Upper lobe of right lung (tissue), 1 donor: ENCODE measurements at places on chromosomes 12 and 14. TPM values are rescaled to one million over a fixed set of nuclear protein-coding genes. Genes with fewer than 3 reads are reported as not detected.

- no peaks in the 10 kb centered on the region for H3K27me3 ChIP-seq
- no peak overlapping the region for H3K27ac ChIP-seq
- H3K4me1 ChIP-seq: no peaks in the 10 kb centered on the region
- no peak overlapping the region for H3K4me3 ChIP-seq
- no peak for DNase-seq
These were observed 28.0 kb upstream of the GARIN6 start for GRCh38 chr12:99619389-99620158.

GRCh38 chr12:58069268-58069963, 128.0 kb downstream of the ATP23 start:
- no peak for DNase-seq
- no peaks in the 10 kb centered on the region for H3K4me1 ChIP-seq
- H3K27me3 ChIP-seq: no peaks in the 10 kb centered on the region
- no peaks in the 10 kb centered on the region for H3K36me3 ChIP-seq
- H3K4me3 ChIP-seq: no peak overlapping the region

DNA sequence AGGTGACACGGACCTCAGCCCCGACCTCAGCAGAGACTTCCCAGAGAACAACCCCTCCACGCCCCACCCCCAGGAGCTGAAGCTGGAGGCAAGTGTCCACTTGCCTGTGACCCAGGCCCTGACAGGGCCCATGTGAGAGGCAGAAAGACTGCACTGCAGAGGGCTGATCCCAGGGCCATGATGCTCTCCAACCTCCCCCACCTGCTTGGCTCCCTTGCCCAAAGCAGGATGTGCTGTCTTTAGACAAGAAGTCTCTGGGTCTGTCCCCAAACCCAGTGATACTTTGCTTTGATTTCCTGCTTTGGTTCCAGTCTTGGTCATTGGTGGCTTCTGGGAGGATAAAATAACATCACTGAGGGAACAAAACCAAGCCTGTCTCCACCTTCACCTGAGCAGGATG, 59.4 kb downstream of the BCL11B start:
- H3K27me3 ChIP-seq: no peaks in the 10 kb centered on the region
- H3K4me3 ChIP-seq: no peak overlapping the region
- no peak for DNase-seq
- no peaks in the 10 kb centered on the region for H3K4me1 ChIP-seq
- H3K36me3 ChIP-seq: no peaks in the 10 kb centered on the region

The DPPA3 gene
- not detected for total RNA-seq

GRCh38 chr14:101464984-101465794, 96.1 kb upstream of the DIO3 start:
- H3K4me1 ChIP-seq: no peaks in the 10 kb centered on the region
- peaks cover 21% of the 10 kb centered on the region for H3K27me3 ChIP-seq
- DNase-seq: no peak
- H3K27ac ChIP-seq: no peak overlapping the region

DNA sequence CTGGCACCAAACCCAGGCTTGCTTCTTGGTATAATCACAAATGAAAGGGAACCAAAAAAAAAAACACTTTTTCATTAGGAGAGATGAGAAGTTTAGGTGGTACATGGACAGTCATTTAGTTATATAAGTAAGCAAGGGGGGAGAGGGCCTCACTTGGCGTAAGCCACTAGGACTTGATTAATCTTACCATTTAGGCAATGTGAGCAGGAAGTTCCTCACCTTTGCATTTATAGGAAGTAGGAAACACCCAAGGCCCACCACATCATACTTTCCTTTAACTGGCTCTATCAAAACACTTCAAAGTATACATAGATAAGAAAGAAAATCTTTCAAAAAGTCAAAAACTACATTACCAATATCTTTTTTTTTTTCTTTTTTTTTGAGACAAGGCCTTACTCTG, 6.7 kb upstream of the RPS6KA5 start:
- no peaks in the 10 kb centered on the region for H3K27me3 ChIP-seq
- H3K4me3 ChIP-seq: no peak overlapping the region
- peaks cover 6% of the 10 kb centered on the region for H3K4me1 ChIP-seq
- H3K36me3 ChIP-seq: no peaks in the 10 kb centered on the region
- DNase-seq: no peak

- H3K27ac ChIP-seq: no peak overlapping the region
- H3K4me1 ChIP-seq: peaks cover 9% of the 10 kb centered on the region
- H3K36me3 ChIP-seq: no peaks in the 10 kb centered on the region
- H3K4me3 ChIP-seq: no peak overlapping the region
These were observed 9.9 kb downstream of the ETNK1 start for GRCh38 chr12:22634883-22635282.

The RHOJ gene
- total RNA-seq: 38.6 TPM

DNA sequence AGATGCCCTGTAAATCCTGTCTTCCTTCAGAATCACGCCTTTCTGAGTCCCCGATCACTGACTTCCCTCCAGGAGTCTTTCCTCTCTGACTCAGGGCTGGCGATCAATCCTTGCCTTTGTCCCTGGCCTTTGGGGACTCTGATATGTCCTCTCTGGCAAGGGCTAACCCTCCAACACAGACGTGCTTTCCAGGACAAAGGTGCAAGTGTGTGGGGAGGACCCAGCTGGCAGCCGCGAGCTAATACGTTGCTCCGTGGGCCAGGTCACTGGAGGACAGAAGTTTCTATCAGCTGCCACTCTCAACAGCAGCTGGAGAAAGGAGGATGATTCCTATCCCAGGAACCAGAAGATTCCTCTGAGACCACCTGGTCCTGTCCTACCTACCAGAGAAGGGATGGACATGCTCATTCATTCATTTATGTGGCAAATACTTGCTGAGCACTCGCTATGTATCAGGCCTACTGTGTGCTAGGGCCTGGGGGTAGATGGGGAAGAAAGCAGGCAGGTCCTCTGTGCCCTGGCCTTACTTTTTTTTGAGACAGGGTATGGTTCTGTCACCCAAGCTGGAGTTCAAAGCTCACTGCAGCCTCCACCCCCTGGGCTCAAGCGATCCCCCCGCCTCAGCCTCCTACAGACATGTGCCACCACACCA, 8.5 kb upstream of the SCARB1 start:
- H3K4me3 ChIP-seq: no peak overlapping the region
- no peak overlapping the region for H3K27ac ChIP-seq
- no peaks in the 10 kb centered on the region for H3K36me3 ChIP-seq
- no peaks in the 10 kb centered on the region for H3K27me3 ChIP-seq
- H3K4me1 ChIP-seq: peaks cover 4% of the 10 kb centered on the region

DNA sequence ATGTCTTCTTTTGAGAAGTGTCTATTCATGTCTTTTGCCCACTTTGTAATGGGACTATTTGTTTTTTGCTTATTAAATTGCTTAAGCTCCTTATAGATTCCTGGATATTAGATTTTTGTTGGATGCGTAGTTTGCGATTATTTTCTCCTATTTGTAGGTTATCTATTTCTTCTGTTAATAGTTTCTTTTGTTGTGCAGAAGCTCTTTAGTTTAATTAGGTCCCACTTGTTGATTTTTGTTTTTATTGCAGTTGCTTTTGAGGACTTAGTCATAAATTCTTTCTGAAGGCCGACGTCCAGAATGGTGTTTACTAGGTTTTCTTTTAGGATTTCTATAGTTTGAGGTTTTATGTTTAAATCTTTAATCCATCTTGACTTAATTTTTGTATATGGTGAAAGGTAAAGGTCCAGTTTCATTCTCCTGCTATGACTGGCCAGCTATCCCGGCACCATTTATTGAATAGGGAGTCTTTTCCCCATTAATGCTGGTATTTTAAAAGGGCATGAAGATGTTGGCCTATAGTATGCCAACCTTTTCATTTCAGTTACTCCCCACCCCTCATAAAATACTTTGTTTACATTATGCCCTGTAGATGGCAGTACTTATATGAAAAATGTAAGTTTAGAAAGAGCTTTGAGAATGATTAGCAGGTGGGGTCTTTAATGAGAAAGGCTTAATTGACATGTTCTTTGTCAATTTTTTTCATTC, 62.9 kb upstream of the PSMA6 start:
- H3K4me3 ChIP-seq: no peak overlapping the region
- no peak overlapping the region for H3K27ac ChIP-seq

The RASSF9 gene
- total RNA-seq: 7.9 TPM

DNA sequence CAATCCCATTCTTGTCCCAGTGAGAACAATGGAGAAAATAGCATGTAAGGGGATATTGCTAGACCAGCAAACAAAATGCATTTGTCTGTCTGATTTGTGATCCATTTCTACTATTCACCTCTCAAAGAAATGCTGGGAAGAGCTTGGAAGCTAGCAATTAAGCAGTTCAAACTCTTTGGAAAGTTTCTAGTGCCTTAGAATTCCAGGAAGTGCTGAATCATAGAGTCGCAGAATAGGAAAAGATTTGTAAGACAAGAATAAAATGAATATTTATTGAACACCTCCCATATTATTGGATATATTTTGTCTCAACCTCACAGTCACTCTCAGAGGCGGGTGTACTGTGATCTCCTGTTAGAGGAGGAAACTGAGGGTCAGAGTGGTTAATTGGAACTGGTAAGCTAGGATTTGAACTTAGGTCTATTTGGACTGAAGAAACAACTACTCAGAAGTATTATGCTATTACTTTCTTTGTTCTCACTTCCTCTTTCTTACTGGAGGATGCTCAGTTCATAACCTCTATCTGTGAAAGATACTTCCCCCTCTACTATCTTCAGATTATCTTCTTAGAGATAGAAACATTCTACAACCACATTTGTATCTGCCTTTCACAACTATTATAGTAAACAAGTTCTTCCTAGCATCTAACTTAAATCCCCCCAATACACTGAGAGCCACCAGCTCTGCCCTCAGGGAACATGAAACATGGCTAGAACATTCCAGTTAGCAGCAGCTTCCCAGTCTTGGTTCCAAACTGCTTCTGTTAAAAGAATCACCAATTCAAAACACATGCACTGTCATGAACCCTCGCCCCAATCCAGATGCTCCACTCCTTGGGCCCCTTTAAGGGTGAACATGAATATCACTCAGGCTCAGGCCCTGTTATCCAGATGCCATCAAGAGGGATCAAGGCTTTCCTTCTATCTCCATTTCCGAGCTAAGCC, 64.2 kb downstream of the DRAM1 start:
- H3K27me3 ChIP-seq: no peaks in the 10 kb centered on the region
- no peak overlapping the region for H3K4me3 ChIP-seq
- H3K27ac ChIP-seq: no peak overlapping the region
- H3K4me1 ChIP-seq: peaks cover 8% of the 10 kb centered on the region
- DNase-seq: no peak

DNA sequence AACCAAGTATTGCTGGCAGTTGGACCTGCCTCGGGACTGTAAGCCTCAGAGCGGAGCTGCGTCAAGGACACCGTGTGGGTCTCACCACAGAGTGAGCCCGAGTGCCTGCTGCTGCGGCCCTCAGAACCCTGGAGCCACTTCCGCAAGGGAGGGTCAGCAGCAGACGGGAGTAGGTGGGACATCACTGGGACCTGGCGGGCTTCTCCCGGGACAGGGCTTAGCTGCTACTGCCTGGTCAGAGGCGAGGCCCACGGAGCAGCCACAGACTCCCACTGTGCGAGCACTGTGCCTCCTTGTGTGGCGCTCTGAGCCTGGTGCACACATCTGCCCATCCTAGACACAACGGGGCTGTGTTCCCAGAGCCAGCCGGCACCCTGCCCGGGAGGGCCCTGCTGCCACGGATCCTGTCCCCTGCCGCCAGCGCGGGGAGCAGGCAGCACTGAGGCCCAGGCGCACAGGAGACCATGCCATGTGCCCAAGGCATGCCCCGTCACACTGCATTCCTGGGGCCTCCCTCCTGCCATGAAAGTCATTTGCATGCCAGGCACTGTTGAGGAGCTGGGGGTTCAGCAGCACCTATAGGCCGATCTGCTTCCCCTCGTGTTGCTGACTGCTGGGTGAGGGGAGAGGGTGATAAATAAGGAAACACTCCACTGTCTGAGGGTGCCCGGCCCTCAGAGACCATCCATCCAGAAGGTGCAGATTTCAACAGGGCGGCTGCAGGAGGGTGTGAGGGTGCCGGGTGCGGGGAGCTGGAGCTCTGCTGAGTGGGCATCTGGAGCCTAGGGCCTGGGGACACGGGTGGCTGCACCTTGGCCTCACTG, 10.0 kb downstream of the HIP1R start:
- H3K27me3 ChIP-seq: no peaks in the 10 kb centered on the region
- no peak overlapping the region for H3K27ac ChIP-seq
- peaks cover 16% of the 10 kb centered on the region for H3K4me1 ChIP-seq
- DNase-seq: no peak
- no peaks in the 10 kb centered on the region for H3K36me3 ChIP-seq

The PCED1B gene
- 7.6 TPM for total RNA-seq

The DPF3 gene
- 0.90 TPM for total RNA-seq

GRCh38 chr14:64394977-64395633, 7.0 kb downstream of the MTHFD1 start:
- no peak for DNase-seq
- H3K4me1 ChIP-seq: no peaks in the 10 kb centered on the region
- peaks cover 6% of the 10 kb centered on the region for H3K36me3 ChIP-seq
- no peak overlapping the region for H3K27ac ChIP-seq
- H3K4me3 ChIP-seq: no peak overlapping the region

The SMIM41 gene
- total RNA-seq: 6.1 TPM

DNA sequence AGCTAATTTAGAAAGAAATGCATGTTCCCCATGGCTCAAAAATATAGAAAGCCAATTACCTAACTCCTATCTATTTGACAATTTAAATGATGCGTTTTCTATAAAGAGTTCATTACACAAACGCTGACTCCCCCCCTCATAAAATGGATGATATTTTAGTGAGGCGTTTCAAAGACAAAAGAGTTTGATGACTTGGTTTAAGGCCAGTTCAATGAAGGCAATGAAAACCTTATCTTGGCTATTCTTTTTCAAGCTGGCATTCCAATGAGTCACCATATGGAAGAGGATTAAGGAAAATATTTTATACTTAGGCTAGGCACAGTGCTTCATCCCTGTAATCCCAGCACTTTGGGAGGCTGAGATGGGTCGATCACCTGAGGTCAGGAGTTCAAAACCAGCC, 62.7 kb downstream of the HMGA2 start:
- peaks cover 16% of the 10 kb centered on the region for H3K4me1 ChIP-seq
- H3K27ac ChIP-seq: no peak overlapping the region
- no peak for DNase-seq
- H3K27me3 ChIP-seq: no peaks in the 10 kb centered on the region
- no peaks in the 10 kb centered on the region for H3K36me3 ChIP-seq

GRCh38 chr12:116861320-116861719, 19.9 kb downstream of the HRK start:
- H3K27ac ChIP-seq: no peak overlapping the region
- H3K4me3 ChIP-seq: no peak overlapping the region
- peaks cover 22% of the 10 kb centered on the region for H3K27me3 ChIP-seq

The LYZ gene
- 1,056 TPM for total RNA-seq

DNA sequence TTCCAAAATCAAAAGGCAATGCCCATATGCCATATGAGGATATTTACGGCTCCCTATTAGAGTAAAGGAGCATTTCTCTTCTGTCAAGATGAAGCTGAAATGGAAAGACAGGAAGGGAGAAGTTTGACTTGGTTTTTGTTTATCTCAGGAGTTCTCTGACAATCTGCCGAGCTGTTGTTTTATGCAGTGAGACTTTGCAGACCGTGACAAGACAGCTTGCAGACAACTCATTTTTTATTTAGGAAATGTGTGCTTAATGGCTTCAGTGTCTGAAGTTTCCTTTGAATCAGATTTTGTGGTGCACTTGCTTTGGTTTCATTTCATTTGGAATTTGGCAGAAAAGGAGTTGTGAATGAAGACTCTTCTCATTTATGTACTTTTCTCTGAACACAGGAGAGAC, 145.4 kb downstream of the C12orf50 start:
- no peak overlapping the region for H3K27ac ChIP-seq
- no peak for DNase-seq
- H3K36me3 ChIP-seq: no peaks in the 10 kb centered on the region
- no peak overlapping the region for H3K4me3 ChIP-seq
- H3K27me3 ChIP-seq: no peaks in the 10 kb centered on the region
